ENCODE measurements at places on chromosomes 3 and 15.
A peak's percentile ranks its signal among the peaks of the same experiment; 100 is the strongest.

GRCh38 chr3:62718011-62718410 lies 157.2 kb downstream of the CADPS start:
- H3K36me3 ChIP-seq: no peaks in the 10 kb centered on the region
- DNase-seq: no peak
- H3K4me1 ChIP-seq: no peaks in the 10 kb centered on the region
- no peak overlapping the region for H3K27ac ChIP-seq
- H3K27me3 ChIP-seq: no peaks in the 10 kb centered on the region

GRCh38 chr3:68136411-68136810 lies 482.0 kb upstream of the SUCLG2 start:
- no peaks in the 10 kb centered on the region for H3K4me1 ChIP-seq
- H3K27me3 ChIP-seq: no peaks in the 10 kb centered on the region
- H3K27ac ChIP-seq: no peak overlapping the region

GRCh38 chr15:55170361-55170760 lies 26.4 kb downstream of the RSL24D1 start:
- no peaks in the 10 kb centered on the region for H3K36me3 ChIP-seq
- no peaks in the 10 kb centered on the region for H3K4me1 ChIP-seq
- no peak for DNase-seq

GRCh38 chr3:11582191-11582968 lies 61.3 kb downstream of the VGLL4 start:
- peak overlapping the region; percentile 84 for H3K27ac ChIP-seq
- no peaks in the 10 kb centered on the region for H3K27me3 ChIP-seq
- peak; percentile 89 for DNase-seq
- H3K4me3 ChIP-seq: peak overlapping the region; percentile 23
- peaks cover 28% of the 10 kb centered on the region for H3K4me1 ChIP-seq

DNA sequence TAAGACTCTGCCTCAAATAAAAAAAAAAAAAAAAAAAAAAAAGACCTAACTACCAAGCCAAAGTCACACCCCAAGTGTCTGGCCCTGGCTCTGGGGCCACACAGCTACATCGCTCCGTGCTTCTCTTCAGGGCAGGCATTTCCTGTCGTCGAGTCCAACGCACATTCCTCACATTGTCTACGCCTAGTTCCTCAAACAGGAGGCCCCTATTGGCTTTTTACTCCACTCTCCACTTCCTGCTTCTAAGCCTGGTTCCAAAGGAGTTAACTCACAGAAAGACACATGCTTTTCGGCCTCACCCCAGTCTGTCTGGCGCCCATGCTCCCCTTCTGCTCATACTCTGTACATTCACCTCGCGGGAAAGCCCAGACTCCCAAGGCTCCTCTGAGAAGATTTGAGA lies 28.8 kb downstream of the KNG1 start:
- no peak overlapping the region for H3K4me3 ChIP-seq
- H3K4me1 ChIP-seq: peaks cover 3% of the 10 kb centered on the region
- H3K36me3 ChIP-seq: no peaks in the 10 kb centered on the region
- H3K27me3 ChIP-seq: no peaks in the 10 kb centered on the region

All from IMR-90 (cell line).